Thymus (tissue), 14 donors: ENCODE measurements at places on chromosomes 4 and X.

- no peak for DNase-seq
Measured at GRCh38 chr4:98564852-98565251, 93.6 kb downstream of the TSPAN5 start.

DNA sequence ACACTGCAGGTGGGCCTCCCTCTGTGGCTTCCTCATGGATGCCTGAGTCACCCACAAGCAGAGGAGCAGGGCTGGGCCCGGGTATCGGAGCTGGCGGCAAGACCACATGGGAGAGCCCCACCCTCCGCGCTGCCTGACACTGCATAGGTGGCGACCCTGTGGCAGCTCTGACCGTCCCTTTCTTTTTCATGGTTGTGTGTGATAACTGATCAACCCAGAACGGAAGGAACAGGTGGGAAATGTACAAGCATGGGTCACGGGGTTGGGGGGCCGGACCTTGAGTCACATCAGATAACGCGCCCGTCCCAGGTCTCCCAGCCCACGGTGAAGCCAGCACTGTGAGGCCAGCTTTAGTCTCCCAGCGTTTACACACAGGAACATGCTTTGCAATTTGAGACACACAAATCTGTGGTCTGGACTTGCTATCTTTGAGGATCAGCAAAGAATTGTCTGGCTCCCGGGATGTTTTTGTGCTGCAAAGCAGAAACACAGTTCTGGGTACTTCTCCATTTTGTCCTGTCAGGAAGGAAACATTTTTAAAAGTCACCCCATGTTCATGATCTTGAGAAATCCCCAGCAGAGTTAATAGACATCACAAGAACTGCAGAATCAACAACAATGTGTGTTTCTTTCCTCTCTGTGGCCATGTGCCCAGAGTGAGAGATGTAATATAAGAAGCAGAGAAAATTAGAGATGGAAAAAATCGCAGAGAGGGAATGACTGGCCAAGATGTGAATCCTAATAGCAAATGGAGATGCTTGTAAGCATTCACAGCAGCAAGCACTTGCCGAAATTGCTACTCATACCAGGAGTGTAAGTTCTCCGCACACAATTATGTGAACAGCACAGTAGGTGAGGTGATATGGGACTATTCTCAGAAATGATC lies 70.1 kb upstream of the CBR4 start:
- DNase-seq, result no peak

- no peak for DNase-seq
Measured at GRCh38 chr4:56940403-56940802, 32.7 kb downstream of the REST start.

DNA sequence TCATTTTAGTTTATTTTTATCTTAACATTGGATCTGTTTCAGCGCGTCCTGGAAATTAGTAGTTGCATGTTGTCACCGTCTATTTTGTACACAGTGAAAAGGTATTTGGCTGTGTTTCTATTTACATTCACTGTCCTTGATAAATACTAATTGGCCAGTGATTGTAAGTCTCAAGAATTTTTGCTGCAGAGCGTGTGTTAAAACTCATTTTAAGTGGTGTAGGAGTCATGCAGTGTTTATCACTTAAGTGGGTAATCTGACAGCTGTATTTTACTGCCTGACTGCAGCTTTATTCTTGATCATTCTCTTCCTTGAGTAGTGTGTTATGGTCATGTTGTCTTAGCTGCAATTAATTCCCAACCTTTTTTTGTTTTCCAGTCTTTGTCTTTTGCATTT lies 9.8 kb downstream of the GUCY1A1 start:
- DNase-seq, result no peak

DNA sequence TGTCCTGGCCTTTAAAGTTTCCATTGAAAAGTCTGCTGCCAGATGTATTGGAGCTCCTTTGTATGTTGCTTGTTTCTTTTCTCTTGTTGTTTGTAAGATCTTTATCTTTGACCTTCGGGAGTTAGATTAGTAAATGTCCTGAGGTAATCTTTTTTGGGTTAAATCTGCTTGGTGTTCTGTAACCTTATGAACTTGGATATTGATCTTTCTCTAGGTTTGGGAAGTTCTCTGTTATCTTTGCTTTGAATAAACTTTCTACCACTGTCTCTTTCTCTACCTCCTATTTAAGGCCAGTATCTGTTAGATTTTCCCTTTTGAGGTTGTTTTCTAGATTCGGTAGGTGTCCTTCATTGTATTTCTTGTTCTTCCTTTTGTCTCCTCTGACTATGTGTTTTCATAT lies 447.8 kb downstream of the FAM133A start:
- no peak for DNase-seq

GRCh38 chr4:167642250-167642649 lies 408.0 kb upstream of the SPOCK3 start:
- DNase-seq, result no peak

- no peak for DNase-seq
Measured at GRCh38 chr4:77777135-77777807, 41.9 kb downstream of the CNOT6L start.

DNA sequence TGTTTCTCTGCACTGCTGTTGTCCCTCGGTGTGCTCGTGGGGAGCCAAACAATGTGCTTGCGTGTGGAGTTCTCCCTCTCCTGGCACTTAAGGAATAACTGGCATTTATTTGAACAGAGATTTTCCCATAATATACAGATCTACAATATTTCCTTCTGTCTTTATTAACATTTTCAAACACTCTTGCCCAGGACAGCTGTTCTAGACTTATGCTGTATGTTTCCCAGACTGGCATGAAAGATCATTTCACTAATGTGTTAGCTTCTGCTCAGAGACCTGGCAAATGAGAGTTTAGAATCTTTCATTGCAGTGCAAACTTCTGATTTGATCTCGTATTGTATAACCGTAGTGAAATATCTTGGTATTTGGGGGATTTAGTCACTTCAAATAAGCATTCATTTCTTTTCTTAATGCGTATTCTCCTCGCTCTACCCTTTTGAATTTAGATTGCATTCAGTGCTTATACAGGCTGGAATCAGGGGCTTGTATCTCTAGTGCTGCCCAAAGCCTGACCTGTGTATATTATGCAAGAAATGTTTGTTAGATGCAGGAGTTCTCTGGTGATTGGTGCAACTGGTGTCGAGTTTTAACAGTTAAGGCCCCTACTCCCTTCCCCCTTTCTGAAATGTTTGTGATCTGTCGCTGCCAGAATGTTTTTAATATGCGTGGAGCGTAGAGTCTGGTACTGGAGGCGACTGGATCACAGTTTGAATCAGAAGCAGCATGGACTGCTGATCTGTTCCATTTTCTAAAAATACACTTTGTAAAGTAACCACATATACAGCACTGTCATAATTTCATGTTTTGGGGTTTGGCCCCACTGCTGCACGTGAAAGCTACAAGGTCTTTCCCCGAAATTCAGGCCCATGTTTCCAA lies 326.3 kb downstream of the ARHGAP10 start:
- DNase-seq, result no peak

DNA sequence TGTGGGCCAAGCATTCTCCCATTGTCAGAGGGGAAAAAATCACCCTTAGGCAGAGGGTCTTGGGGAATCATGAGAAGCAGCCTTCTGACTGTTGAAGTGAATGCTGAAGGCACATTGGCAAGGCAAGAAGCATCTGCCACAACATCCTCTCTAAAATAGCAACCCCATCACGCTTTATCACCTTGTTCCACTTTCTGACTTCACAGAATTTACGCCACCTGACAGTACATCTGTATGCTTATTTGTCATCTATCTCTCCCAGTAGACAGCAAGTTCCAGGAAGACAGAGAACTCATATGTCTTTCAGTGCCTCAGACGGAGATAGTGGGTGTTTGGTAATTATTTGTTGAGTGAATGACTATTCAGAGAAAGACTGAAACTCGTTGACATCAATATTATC lies 68.4 kb upstream of the SCML1 start:
- no peak for DNase-seq

GRCh38 chrX:7347465-7347864 lies 199.5 kb upstream of the PUDP start:
- DNase-seq, result no peak

- DNase-seq, result no peak
Measured at GRCh38 chr4:90841676-90842075, 714.5 kb downstream of the CCSER1 start.

DNA sequence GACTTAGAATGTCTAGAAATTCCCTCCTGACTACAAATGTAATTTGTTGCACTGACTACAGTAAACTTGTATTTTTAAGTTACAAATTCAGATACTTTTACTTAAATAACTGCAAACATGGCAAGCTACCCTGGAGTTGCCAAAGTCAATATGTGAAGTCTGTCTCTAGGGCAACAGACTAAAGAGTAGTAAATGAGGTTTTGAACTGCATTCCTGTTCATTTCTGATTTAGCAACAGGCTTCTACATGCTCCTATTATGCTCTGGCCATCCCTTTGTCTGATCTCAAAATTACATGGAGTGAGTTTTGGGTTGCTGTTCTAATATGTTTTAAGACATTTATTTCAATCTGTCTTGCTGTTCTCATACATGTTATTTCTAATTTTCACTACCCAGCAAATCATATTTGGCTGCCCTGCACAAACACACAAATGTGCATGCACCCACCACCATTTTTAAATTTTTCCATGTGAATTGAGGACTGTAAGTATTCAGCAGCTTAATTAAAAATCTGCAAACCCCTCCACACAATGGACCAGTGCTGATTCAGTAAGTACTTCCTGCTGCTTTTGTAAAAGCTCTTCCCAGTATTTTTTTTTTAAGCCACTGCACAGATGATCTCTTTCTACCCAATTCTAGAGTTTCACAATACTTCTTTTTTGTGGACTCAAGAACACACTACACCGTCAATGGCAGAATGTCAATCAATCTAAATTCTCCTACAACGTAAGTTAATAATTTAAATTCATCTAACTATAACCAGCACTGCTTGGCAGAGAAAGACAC lies 26.7 kb downstream of the SH3RF1 start:
- DNase-seq, result no peak

- no peak for DNase-seq
Measured at GRCh38 chr4:99151995-99152394, 7.9 kb upstream of the ADH4 start.

GRCh38 chr4:52243367-52243766 lies 192.3 kb downstream of the SPATA18 start:
- DNase-seq, result no peak

DNA sequence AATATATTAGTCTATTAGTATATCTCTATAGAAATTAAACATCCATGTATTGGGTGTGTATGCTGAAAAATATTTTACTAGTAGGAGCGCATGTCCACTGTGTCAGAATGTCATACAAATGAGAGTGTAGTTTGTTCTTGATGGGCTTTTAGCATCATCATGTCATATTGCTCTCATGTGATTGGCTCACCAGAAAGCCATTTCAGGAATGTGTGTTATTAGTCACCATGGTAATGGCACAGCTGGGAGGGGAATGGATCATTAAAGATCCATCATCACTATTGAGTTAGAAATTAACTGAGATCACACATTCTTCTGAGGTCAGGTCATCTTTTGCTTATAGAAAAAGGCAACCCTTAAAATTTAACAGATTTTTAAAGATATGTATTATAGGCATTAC lies 77.3 kb downstream of the PHEX start:
- no peak for DNase-seq

- no peak for DNase-seq
Measured at GRCh38 chr4:12446657-12447185, 1018.0 kb upstream of the HS3ST1 start.

DNA sequence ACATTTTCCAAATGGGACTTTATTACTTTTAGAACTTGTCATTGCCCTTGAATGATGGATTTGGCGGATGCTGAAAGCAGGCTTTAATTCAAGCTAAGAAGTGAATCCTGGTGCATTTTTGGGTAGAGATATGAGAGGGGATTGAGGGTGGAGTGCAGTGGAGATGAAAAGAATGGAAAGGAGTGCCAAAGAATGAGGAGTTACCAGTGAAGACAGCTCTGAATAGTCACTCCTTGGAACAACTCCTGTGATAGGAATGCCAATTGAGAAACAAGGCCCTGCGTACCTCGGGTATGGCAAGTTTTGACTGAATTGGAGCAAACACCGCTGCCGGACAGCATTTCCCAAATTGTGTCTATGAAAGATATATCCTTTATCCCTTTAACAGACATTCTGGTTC lies 36.5 kb upstream of the ETNPPL start:
- no peak for DNase-seq

DNA sequence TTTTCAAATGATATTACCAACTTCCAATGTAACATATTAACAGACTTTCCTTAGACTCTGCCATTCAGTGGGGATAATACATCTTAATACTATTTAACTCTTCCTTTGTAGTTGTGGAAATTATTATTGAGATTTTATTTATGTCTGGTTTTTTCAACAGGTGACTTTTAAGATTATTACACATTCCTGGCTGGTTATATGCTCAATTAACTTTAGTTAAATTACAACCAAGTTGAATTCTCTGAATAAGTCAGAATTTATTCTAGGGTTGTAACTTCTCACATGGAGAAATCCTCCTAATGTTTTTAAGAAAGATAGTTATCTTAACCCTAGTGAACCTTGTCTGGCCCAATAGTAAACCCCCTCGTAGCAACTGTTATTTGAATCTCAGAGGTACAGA lies 107.3 kb downstream of the SLC10A6 start:
- no peak for DNase-seq

DNA sequence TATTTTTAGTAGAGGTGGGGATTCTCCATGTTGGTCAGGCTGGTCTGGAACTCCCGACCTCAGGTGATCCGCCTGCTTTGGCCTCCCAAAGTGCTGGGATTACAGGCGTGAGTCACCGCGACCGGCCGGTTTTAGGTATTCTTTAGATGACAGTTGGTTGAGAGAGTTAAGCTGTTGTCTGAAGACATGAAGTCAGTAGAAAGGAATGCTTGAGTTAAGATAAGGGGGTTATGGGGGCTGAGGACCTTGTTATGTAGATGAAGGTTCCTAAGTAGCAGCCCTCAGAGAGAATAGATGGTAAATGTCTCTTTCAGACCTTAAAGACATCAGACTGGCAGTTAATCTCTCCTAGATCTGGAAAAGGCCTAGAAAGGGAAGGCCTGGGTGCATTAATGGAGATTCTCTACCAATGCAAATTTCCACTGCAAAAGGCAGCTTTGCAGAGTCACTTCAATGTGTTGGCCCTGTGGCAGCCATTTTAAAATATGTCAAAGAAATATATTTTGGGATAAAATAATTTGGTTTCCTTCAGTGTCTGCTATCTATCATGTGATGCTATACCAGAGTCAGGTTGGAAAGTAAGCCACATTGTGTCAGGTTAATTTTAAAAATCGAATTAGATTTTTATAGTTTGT lies 6.4 kb upstream of the ZNF674 start:
- DNase-seq, result no peak

GRCh38 chr4:108359986-108360681 lies 191.4 kb upstream of the LEF1 start:
- peak; percentile 82 for DNase-seq
